ENCODE measurements at places on chromosomes 4 and X.

- no peak for DNase-seq
Measured at GRCh38 chrX:75158054-75158453, 2.0 kb upstream of the ABCB7 start.

DNA sequence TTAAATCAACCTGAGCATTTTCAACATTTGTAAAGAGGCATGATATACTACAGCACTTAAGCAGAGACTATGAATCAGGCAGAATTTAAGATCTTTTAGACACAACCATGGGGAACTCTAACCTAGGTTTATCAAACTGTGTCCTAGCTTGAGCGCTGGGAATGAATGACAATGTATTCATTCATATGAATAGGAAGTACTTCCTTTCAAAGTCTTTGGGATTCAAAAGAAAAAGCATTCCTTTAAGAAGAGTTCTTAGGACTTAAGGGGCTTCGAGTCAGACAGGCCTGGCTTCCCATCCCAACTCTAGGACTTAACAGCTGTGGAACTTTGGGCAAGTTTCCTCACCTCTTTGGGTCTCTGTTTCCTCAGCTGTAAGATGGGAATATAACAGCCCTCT is 104.6 kb downstream of the ANAPC4 start:
- no peak for DNase-seq

DNA sequence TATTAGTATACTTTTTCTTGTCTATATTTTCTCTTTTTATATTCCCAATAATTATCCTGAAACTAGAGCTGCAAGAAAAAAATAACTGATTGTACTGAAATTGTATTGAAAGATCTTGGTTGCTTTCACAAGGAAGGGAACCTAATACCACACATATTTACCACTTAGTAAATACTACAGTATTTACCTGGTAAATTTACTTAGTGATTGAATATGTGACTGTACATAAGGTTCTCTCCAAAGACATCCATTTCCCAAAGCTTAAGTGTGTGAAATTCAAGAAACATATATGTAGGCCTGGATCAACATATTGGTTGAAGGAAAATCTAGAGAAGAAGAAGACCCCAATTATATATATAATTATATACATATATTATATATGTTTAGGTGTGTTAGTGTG is 1272.7 kb downstream of the C4orf33 start:
- no peak for DNase-seq

GRCh38 chr4:152181150-152181549 is 354.7 kb downstream of the FBXW7 start:
- DNase-seq: no peak

- no peak for DNase-seq
Measured at GRCh38 chr4:81891005-81891996, 419.6 kb upstream of the RASGEF1B start.

GRCh38 chr4:37737466-37737865 is 51.3 kb upstream of the RELL1 start:
- DNase-seq: no peak
